Posterior cingulate gyrus (tissue), 11 donors: ENCODE measurements at places on chromosomes 4 and X.

DNA sequence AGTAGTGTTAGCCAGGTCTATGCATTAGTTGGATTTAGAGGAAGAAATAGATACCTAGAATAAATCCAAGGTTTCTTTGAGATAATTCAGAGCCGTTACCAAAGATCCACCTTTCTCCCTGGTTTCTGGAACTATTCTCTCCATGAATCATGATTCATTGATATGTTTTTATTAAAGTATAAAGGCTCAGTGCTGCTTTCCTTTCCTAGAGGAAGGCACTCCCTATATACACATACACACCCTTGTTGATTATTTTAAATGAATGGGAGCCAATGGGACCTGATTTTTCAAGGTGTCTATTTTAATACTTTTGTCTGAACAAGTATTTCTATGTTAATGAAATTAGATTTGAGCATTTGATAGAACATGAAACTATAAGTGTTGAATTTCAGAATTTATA, 146.8 kb upstream of the SPRY1 start:
- no peak for DNase-seq

GRCh38 chr4:102683881-102684609, 76.7 kb downstream of the MANBA start:
- DNase-seq: no peak

GRCh38 chr4:138405466-138405891, 163.3 kb upstream of the SLC7A11 start:
- DNase-seq: no peak

- no peak for DNase-seq
These were observed 22.1 kb downstream of the CPEB2 start for GRCh38 chr4:15024386-15024785.

DNA sequence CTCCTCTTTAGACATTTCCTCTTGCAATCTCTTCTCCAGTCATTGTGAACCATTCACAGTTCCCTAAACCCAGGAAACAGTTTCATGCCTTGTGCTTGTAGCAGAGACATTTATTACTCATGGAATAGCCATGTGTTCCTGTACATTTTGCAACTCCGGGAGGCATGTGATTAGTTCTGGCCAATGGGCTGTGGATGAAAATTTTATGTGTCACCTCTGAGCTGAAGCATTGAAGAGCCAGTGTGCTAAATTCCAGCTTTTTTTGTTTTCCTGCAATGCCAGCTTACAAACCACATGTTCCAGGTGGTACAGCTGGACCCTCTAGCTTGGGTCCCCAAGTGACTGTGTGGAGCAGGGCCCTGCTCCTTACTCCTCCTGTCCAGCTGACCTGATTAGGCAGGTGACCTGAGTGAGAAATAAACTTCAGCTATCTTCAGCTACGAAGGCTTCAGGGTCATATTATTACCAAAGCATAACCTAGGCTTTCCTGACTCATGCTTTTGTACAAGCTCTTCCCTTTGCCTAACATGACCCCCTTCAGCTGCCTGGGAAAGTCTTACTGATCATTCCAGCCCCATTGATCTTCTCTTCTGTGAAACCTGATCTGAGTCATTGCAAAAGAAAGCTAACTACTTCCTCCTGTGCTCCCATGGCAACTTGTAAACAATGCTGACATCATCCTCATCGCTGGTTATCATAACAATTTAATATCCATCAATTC, 200.4 kb downstream of the PTTG2 start:
- DNase-seq: no peak

DNA sequence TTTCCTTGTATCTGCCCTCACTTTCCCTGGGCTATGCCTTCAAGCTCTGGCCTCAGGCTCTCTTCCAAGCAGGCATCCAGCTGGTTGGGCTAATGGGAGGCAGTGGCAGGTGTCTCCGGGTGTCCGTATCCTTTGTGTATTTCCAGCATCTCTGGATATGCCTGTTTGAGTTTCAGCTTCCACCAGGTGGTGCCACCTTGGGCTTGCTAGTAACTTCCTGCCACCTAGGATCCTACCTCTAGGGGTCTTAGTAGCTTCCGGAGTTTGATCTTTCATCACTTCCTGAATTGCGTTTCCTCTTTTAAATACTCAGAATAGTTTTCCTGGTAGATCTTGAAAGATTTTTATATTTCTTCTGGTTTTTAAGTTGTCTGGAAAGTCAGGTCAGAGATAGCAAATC, 23.2 kb upstream of the ANOS1 start:
- no peak for DNase-seq

DNA sequence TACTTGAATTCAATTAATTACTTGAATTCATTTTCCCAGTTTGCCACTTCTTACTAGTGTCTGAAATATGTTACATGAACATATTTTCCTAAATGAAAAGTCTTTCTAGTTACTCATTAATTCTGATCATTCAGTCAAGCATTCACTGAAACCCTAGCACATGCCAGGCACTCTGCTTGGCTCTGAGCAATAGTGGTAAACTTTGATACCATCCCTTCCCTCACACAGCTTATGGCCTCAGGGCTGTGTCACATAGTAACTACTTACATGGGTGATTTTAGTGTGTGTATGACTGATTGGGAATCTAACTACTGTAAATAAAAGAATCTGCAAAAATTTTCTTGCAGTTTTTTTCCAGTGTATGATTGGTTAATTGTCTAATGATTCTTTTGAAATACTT, 32.7 kb downstream of the METAP1 start:
- no peak for DNase-seq

GRCh38 chr4:167274351-167274750, 40.1 kb upstream of the SPOCK3 start:
- no peak for DNase-seq

GRCh38 chrX:111100191-111100590, 4.2 kb downstream of the PAK3 start:
- DNase-seq: no peak

DNA sequence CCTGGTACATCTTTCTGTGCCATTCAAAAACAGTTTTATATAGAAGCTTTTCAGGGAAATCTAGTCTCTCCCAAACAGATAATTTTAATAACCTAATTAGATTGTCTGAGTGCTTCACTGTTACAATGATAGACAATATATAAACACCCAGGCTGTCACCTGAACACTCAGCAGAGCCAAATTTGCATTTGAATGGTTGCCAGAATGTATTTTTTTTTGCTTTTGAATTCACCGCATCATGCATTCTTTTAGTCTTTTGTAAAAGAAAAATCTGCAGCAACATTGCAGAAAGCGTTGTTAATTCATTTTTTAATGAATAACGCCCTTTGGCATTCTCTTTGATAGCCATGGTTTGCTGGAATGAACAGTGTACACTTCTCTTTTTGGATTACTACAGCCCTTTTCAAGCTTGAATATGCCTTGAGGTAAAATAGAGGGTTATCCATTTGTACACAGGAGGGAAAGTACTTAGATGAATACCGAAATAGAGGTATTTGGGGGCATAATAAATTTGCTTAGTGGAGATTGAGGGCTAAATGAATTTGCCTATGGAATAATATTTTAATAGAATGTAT, 175.0 kb upstream of the EPHA5 start:
- DNase-seq: no peak
